ENCODE measurements at places on chromosomes 2 and 18. TPM values are rescaled to one million over a fixed set of nuclear protein-coding genes. Genes with fewer than 3 reads are reported as not detected.

Gene GPR39
- total RNA-seq = 0.69 TPM

Gene EPAS1
- total RNA-seq = 101 TPM

Gene AFF3
- 45.5 TPM for total RNA-seq

Gene DCDC2C
- not detected for total RNA-seq

Gene MAPK4
- total RNA-seq = 11.7 TPM

GRCh38 chr2:100278986-100279385 is 43.3 kb downstream of the LONRF2 start:
- ATAC-seq = no peak

- no peak for ATAC-seq
Observed at GRCh38 chr2:45578056-45578843, 32.8 kb downstream of the SRBD1 start.

DNA sequence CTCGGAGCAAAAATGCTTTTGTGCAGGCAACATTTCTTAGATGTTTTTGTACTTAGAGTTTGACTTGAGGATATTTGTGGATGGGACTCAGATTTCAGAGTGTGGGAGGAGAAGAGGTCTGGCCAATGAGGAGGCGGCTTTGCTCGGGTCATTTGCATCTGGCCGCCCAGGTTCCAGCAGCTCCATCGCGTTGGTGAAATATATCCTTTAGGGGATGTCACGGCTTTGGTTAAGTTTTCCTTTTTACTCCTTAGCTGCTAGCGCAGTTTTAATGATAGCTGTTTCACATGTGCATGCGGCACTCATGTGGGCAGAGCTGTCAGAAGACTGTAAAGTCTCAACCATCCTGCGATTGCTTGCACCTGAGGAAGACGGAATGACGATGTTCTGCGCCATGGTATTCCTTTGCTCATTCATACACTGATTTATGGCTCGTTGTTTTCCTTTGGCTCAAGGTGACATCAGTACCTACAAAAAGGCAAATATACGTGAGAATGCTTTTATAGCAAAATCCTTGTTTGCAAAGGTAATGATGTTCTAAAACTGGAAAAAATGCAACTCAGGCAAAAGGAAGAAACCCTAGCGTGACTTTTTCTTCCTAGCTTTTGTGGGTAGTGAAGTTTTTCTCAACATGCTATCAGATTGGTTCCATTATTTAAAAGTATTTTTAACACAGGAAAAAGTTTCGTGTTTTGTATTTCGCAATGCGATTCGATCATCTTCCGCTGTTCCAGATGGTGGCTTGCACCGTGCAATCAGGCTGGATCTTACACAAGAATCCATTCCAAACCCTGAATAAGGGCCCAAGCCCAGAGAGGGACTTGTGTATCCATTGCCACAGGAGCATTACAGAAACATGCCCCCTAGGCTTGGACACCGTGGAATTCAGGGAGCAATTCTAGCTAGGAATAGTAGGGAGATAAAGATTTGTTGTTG is 70.5 kb upstream of the ZNF516 start:
- ATAC-seq = peak; percentile 94

GRCh38 chr2:25323610-25324189 is 18.0 kb downstream of the DNMT3A start:
- ATAC-seq = no peak

GRCh38 chr2:141522702-141523101 is 608.1 kb downstream of the LRP1B start:
- no peak for ATAC-seq

GRCh38 chr2:181789827-181790448 is 101.6 kb upstream of the ITPRID2 start:
- ATAC-seq = no peak

GRCh38 chr2:202251494-202251893 is 13.1 kb upstream of the SUMO1 start:
- no peak for ATAC-seq

GRCh38 chr2:45339253-45339652 is 271.8 kb downstream of the SRBD1 start:
- no peak for ATAC-seq

DNA sequence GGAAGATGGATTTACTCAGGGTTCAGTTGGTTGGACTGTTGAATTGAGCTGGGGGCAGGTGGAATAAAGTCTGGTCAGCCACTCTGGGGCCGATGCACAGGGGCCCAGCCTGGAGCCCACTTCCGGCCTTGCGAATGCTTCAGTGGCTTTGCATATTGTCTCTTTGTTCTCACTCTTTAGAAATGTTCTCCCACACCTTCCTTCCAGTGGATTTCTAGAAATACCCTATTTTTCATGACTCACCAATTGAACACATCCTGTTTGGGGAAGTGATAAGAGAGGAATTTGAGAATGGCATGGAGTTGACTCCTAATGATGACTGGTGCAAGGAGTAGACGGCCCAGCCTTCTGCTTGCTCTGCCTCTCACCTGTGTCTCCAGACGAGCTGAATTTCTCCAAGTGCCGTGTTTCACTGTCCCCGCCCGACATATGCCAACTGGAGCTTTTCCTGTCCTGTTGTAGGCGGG is 28.1 kb downstream of the ASAP2 start:
- peak; percentile 50 for ATAC-seq

DNA sequence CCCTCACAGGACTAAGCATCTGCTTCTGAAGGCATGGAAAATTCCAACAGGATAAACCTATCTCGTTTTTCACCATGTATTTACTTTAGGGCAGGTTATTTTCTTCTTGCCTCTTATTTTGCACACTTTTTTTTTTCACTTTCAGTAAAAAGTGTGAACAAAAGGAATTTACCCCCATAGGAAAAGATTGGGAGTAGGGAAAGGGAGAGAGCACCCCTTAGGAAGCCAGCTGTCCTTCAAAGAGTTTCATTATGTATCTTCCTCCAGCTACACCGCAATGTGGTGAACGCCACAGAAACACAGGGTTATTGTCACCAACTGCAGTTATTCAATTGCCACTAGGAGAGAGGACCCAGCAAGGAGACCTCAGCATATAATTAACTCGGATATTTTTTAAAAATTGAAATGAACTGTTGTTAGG is 286.2 kb upstream of the VRK2 start:
- ATAC-seq = no peak

GRCh38 chr2:190545093-190545492 is 10.6 kb upstream of the NEMP2 start:
- ATAC-seq = no peak
